Stimulated activated CD4-positive, alpha-beta T cell treated with anti-CD3 and anti-CD28 coated beads, Interleukin-15, amount 100 ng/mL, for 1 hour (primary cell): ENCODE measurements at places on chromosomes 2 and 18.

- no peak for DNase-seq
Measured at GRCh38 chr2:156541706-156542105, 105.5 kb downstream of the GPD2 start.

DNA sequence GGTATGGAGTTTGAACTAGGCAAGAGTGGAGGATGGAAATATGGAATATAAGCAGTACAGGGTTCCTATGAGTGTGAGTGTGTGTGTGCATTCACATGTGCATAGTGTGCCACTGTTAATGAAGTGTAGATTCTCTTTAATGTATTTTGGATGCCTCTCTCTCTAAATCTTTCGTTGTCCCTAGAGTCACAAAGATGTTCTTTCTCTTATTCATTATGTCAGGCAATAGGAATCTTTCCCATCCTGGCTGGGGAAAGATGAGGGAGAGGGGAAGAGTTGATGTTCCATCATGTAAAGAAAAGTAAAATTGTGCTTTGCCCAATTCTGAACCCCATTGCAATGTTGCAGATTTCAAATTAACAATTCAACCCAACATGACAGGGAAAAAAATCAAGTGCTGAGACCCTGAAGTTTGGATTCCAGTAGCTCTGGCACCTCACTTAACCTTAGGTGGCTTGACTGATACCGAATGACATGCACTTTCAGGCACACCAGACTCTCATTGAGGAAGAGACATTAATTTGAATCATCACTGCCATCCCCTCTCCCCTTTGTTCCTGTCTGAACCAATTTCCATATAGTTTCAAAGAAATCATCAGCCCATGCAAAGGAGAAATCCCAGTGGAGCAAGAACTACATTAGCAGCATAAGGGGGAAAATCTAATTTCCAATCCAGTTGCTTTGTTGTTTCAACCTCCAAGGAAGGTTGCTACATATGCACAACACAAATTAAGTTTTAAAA lies 28.0 kb downstream of the KLF7 start:
- no peak for DNase-seq

GRCh38 chr2:107669335-107669734 lies 157.4 kb upstream of the RGPD4 start:
- DNase-seq = no peak

DNA sequence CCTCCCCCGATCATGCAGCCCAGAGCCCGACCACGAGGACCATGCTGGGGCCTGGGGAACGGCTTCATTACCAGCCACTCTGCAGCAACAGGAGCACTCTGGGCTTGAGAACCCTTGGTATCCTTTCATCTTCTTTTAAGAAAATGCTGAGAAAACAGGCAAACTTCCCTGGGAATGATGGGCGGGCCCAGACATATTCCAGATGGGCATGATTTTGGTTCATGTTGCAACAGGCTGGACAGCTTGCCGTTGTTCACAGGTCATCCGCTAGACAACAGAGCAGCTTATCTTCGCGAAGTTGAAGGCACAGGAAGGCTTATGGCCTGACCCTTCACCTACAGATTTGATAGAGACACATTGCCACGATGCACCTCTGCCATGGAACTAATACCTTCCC lies 121.0 kb downstream of the KLHL29 start:
- no peak for DNase-seq

DNA sequence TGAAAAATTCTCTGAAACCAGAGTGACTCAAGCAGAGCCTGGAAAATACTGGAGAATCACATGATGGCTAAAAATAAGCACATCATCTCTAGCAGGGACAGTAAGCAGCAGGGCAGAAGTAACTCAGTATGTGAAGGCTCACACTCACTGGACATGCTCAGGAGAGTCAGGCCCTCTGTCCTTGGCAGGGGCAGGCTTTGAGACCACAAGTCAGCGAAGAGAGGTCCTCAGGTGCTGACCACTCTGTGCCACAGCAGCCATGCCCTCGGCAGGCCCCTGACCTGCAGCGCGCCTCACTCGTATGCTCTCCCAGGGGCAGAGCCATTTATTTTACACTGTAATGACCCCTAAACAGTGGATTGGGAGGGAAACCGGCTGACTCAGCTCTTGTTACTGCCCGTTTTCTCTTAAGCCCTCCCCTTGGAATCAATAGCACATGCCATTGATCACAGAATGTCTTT lies 76.8 kb downstream of the MAPRE2 start:
- no peak for DNase-seq

- DNase-seq = no peak
Measured at GRCh38 chr2:207694811-207695281, 16.6 kb upstream of the CCNYL1 start.

- no peak for DNase-seq
Measured at GRCh38 chr2:10333247-10333613, 30.5 kb downstream of the HPCAL1 start.

DNA sequence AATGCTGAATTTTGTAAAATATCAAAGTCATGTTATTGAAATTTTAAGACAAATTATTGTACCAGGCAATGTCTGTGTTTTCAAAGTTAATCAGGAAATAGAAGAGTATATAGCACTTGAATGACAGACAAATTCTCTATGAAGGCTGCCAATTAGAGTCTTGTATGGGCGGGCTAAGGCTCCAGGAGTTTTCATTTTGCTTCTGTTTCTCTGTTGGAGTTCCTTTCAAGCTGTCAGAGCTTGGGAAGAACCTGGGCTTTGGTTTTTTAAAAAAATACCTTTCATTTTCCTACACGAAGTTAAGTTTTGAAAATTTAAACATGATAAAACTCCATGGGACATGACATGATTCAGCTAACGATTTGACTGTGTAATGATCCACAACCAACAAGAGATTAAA lies 339.0 kb upstream of the KCNH7 start:
- DNase-seq = no peak

DNA sequence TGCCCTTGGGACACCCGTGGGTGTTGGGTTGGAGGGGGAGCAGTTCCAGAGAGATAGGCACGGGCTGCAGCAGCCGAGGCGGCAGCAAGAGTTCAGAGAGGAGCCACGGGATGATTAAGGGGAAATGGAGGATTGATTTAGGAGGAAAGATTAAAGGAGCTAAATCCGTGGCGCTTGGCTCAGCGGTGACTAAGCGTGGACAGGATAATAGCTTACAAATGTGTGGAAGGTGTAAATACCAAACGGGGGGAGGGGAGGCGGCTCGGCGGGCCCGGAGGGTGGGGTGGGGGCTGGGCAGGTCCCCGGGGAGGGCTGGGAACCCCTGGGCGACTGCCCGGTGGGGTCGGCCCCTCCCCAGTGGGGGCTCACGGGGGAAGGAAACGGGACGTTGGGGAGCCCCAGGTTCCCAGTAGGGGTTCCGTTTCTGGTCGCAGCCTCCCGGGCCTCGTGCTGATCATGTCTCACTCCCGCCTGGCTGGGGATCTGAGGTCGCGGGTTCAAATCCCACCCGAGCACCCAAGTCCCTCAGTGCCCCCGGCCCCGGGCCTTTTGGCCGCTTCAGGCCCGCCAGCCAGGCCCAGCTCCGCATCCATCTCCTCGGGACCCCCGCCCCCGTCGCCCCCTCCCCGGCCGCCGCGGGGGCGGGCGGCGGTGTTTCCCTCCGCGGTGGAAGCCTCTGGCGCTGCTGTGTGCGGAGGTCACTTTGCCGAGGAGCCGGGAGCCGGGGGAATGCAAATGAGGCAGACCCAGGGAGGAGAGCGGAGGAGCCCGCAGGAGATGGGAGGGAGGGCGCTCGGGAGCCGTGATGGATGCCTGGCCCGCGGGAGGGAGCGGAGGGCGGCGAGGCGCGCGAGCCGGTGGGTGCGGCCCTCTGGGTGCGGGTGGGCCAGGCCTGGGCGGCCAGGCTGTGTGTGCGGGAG lies 8.1 kb downstream of the ASIC4 start:
- no peak for DNase-seq

DNA sequence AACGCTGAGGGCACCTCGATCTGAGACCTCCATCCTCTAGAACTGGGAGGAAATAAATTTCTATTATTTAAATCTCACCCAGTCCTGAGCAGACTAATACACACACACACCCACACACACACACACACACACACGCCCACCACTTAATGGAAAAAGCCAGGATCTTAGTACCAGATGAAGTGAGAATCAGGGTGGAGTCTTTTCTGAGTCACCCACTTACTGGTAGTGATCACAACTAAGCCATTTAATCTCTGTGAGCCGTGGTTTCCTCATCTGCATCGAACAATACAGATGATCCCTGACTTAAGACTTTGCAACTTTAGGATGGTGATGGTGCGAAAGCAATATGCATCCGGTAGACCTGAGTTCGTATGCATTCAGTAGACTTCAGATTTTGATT lies 18.6 kb downstream of the THNSL2 start:
- no peak for DNase-seq

- DNase-seq = no peak
Measured at GRCh38 chr2:211762479-211762878, 776.1 kb downstream of the ERBB4 start.
